Sigmoid colon (tissue), 7 donors: ENCODE measurements at places on chromosomes 13 and 19.

- DNase-seq = no peak
Measured at GRCh38 chr13:85985797-85986196, 186.6 kb upstream of the SLITRK6 start.

GRCh38 chr19:23762884-23763711, 4.4 kb upstream of the ZNF681 start:
- peak; percentile 83 for DNase-seq

- DNase-seq = no peak
Measured at GRCh38 chr19:5705552-5705951, 14.4 kb downstream of the LONP1 start.

DNA sequence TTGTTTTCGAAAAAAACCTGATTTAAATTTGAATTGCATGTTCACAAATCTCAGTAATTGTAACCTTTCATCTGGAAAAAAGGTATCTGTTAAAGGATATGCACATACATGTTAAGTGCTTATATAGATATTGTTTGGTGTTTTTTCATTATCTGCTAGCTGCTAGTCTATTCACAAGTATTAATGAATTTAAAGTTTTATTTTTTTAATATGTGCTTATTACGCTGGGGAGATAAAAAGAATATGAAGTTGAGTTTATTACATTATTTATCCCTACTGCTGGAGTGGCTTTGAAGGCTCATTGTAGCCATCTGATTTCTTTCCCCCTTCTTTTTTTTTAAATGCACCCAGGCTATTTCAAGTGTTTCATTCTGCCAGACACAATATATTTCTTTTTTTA, 3.9 kb upstream of the MAB21L1 start:
- no peak for DNase-seq

- no peak for DNase-seq
Measured at GRCh38 chr13:21015284-21015683, 46.1 kb downstream of the LATS2 start.

DNA sequence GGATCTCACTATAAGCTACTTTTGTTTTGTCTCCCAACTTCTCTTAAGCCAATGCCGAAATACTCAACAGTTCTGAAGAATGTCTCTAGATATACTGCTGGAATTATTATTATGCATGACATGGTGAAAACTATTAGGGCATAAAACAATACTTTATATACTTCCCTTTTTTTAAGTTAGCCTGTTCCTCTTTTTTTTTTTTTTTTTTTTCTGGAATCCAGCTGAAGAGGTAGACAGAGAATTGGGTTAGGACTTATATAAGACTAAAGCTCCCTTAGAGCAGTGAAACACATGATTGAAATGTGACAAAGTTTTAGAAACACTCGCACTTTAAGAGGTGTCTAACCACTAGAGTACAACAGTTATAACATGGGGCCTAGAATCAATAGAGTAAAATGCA, 850.9 kb upstream of the PCDH9 start:
- no peak for DNase-seq

GRCh38 chr19:18865106-18865972, 30.6 kb downstream of the CERS1 start:
- DNase-seq = no peak

DNA sequence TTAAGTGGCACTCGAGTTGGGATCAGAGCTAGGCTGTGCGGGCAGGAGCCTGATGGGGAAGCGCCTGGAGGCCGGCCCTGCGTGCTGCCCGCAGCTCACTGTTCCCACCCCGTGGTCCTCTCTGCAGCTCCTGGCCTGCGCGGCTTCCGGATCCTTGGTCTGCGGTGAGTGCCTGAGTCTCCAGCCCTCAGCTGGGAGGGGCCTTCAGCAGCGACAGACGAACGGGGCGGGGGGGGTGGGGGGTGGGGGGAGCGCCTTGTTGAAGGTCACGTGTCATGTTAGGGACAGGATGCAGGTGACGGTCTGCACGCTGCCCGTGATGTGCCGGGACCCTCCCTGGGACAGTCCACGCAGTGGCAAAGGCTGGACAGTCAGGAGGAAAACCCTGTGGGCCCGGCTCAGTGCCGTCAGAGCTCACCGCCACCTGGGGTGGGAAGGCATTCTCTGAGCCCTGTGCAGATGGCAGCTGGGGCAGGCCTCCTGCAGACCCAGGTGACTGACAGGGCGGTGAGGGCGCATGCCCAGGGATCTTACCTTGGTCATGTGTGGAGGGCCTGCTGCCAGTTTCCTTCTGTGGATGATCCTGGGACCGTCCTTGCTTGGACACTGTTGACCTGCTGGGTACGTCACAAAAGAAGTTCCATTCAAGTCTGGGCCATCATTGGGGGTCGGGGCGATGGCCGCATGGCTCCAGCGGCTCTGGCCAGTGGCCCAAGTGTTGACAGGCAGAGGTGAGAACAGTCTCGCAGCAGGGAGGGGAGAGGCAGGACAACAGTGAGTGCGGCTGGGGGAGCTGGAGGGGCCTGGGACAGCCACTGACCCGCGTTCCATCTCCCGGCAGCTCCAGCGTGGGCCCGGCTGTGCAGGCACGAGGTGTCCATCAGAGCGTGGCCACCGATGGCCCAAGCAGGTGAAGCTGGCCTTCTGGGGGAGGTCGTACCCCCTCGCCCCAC, 4.3 kb downstream of the NDUFS7 start:
- DNase-seq = no peak

- DNase-seq = no peak
Measured at GRCh38 chr19:45306518-45307027, 16.1 kb downstream of the CKM start.

GRCh38 chr13:80881942-80882445, 541.1 kb upstream of the SPRY2 start:
- no peak for DNase-seq

DNA sequence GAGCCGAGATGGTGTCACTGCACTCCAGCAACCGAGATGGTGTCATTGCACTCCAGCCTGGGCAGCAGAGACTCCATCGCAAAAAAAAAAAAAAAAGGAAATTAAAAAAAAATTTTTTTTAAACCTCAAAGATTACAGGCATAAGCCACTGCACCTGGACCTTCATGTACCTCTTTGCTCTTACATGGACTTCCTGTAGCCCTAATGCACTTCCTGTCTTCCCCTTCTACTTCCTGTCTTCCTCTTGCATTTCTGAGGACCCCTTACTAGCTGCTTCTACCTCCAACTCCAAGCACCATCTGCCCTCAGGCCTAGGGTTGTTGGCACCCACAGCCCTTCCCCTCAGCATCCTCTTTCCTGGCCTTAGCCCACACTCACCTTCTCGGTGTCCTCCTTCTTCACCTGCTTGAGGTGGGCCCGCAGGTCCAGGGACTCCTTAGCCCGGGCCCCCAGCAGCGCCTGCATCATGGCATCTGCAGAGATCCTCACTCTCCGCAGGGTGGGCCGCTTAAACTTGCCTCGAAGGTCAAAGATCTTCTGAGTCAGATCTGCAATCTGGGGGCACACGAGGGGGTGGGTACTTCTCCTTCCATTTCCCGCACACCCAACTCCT, 3.8 kb downstream of the TNNI3 start:
- DNase-seq = no peak

GRCh38 chr19:50844296-50844935, 10.3 kb upstream of the KLK3 start:
- DNase-seq = no peak

DNA sequence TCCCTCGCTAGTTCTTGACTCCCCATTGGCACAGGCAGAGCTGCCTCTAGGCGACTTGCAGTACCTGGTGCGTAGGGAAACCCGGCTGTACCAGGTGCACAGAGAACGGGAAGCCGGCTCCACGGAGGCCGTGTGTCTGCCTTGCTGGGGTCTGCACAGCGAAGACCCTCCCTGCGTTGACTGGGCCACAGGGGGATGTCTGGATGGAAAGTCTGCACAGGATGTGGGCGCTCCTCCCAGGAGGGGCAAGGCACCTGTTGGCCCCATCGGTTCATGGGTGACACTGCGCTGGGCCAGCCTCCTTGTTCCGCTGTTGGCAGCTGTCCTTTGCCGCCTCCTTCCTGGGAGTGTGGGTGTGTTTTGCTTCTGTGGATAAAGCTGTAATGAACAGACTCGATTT, 138.3 kb downstream of the TEX29 start:
- no peak for DNase-seq
